Fibroblast of the aortic adventitia (primary cell): ENCODE measurements at places on chromosomes 5 and 9. TPM values are rescaled to one million over a fixed set of nuclear protein-coding genes. Genes with fewer than 3 reads are reported as not detected.

DNA sequence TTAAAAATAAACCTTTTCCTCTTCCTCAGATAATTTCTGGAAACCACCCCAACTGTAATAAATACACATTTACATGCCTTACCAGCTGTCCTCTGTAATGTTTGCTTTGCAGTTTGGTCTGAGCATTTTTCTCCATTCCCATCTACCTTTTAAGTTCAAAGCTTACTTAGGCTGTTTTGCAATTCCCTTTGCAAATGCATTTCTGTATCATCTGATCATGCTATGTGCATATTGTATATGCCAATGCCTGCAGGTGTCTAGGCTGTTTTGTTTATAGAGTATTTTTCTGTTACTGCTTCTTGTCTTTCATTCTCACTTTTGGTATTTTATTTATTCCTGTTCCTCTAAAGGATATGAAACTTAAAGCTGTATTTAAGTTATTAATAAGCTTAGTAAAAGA, 86.3 kb downstream of the SLC44A1 start:
- DNase-seq: no peak

DNA sequence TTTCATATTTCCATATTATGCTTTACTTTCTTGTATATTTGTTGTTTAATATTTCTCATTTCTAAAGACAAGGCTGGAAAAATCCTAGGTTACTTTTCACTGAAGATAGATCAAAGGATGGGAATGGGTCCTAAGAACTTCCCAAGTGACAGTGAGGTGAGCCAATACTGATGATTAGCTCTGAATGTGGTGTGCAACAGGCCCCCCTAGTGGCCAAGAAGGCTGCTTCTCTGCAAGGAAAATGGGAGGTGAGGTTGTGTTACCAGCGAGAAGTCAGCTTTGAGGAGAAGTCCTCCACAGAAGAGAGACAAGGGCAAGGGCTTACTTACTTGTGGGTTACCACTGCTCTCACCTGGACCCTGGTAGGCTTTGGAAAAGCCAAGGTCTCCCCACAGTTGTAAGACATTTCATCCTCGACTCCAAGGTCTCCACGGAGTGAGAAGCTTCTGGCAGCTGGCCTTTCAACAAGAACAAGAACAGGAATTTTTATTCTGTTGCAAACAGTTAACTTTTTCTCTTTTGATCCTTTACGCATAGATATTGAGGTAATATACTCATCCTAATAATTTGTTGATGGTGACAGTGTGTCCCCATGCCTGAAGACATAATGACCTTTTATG, 69.9 kb downstream of the MAMDC2 start:
- peak; percentile 76 for DNase-seq

The TMEM174 gene
- total RNA-seq: not detected in 2 replicates

The PCDHA3 gene
- 0.27 and 0.49 TPM in 2 replicates for total RNA-seq

The MTX3 gene
- total RNA-seq: 10.7 and 23.4 TPM in 2 replicates

DNA sequence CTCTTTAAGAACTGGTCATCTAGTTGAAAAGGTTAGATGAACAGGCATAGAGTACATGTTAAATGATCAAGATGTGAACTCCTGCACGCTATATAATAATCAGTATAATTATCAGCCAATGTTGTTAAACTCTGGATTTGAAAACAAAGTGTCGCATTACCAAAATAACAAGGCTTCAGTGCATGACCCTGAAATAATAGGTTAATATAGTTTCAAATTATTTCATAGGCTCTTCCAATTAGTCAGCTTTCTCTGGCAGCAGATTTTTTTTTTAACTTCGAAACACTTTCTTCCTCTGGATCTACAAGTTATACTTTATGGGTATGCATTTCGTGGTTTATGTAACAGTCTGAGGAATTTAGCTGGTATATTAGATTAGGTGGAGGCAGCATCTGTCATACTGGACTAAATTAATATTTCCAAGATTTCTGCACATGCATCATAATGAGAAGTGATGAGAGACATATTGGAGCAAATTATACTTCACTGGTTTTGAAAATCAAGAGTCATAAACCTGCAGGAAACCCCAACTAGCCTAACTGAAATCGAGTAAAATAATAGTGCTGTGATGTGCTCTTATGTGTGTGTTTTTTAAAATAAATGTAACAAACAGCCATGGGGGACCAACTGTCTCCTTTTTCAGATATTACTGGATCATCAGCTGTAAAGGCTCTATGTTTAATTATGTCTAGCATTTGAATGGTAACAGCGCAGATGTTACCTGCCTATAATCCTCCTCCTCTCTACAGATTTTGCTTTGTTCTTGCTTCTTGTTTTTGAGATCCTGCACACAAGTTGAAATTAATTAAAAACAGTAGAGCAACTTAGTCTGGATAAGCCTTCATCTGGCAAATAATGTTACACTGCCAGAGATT, 85.9 kb upstream of the CKMT2 start:
- no peak for DNase-seq

The SH2D3C gene
- total RNA-seq: 0.18 and 6.0 TPM in 2 replicates

DNA sequence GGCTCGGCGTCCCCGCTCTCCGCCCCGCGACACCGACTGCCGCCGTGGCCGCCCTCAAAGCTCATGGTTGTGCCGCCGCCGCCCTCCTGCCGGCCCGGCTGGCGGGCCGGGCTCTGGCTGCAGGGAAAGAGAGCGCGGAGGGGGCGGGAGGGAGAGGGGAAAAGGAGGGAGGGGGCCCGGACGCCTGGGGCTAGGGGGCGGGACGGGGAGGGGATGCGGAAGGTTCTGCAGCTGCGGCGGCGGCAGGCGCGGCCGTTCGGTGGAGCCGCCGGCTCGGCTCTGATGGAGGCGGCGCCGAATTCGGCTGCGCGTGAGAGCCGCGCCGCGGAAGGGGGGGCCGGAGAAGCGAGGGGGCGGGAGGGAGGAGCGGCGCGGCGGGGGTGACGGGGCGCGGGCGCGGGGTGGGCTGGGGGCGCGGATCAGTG, at the start of gene MARCHF11:
Gene MARCHF11 (minus strand): TSS at position 281 of the 425 bp plus-strand sequence. CDS start 216 bp downstream, at position 65.
- DNase-seq: no peak

The DRD1 gene
- 0.18 TPM in 1 of 2 replicates, not detected in the other for total RNA-seq

The DAB2IP gene
- 11.4 and 17.4 TPM in 2 replicates for total RNA-seq

GRCh38 chr9:21995006-21995665, 545 bp downstream of the CDKN2B-AS1 start:
- peak; percentile 77 for DNase-seq

The FOXD4L4 gene
- 0.09 TPM in 1 of 2 replicates, not detected in the other for total RNA-seq

GRCh38 chr5:76210946-76211345, 127.8 kb downstream of the SV2C start:
- no peak for DNase-seq

The SPINK5 gene
- total RNA-seq: not detected in 2 replicates

GRCh38 chr5:87526131-87526530, 113.4 kb upstream of the CCNH start:
- no peak for DNase-seq

- no peak for DNase-seq
Measured at GRCh38 chr9:86649913-86650312, 295.7 kb upstream of the TUT7 start.

The IL5 gene
- not detected in 2 replicates for total RNA-seq

The KIF4B gene
- not detected in 2 replicates for total RNA-seq

DNA sequence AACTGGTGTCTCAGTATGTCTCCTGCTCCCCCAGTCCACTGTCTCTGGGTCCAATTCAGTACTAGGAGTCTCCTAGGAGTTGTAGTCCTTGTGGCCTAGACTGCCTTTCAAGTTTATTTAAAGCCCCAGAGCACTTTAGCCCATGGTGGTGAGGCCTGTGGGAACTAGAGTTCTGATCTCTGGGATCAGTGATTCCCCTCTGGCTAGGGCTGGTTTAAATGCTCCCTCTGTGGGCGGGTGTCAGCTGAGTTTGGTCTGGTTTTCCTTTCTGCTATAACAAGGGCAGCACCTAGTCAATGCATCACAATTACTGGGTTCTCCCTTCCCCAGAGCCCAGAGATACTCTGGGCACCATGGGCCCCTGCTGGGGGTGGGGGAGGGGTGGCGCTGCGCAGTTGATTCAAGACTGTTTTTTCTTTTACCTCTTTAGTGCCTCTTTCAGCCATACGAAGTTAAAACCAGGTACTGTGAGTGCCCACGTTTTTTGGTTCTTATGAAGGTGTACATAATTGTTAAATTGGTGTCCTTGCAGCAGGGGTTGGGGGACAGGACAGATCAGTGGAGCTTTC, 9.3 kb upstream of the SLC36A3 start:
- no peak for DNase-seq

- DNase-seq: peak; percentile 63
Measured at GRCh38 chr5:147949711-147950573, 43.6 kb upstream of the C5orf46 start.

GRCh38 chr9:121561385-121562222, 62.0 kb upstream of the GGTA1 start:
- no peak for DNase-seq

DNA sequence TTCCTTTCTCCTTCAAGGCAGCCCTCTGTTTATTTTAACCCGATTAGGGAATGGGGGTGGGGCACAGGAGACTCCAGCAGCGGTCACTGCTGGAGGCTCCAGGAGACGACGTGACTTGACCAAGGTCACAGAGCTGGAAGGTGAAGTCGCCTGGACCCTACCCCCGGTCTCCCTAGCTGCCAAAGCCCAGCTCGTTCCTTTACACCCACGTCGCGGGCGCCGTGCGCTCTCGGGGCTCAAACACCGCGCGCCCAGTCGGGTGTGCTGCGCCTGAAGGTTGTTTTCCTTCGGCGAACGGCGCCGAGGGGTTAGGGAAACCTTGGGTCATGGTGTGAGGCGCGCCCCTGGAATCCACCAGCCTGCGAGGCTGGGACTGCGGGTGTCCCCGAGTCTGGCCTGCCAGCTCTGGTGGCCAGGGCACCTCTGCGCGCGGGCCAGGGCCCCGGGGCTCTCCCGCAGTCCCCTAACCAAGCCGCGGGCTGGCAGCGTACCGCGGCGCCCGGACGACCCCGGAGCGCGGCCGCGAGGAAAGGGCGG, 747 bp upstream of the UNC5A start:
- no peak for DNase-seq

GRCh38 chr5:154779105-154779504, 23.9 kb downstream of the LARP1 start:
- peak; percentile 74 for DNase-seq

The WDR31 gene
- 0.33 and 2.4 TPM in 2 replicates for total RNA-seq

DNA sequence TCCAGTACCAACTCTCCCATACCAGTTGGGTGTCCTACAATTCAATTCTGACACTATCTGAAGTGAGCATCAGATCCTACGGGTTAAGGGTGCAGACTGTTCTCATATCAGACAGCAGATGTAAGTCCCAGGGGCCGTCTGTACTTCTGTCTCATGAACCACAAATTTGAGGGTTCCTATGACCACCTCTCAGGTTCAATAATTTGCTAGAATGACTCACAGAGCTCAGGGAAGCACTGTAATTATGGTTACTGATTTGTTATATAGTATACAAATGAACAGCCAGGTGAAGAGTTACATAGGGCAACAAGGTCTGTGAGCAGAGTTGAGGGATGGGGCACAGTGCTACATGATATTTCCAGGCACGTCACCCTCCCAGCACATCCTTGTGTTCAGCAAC, 499.1 kb downstream of the DMAC1 start:
- no peak for DNase-seq

DNA sequence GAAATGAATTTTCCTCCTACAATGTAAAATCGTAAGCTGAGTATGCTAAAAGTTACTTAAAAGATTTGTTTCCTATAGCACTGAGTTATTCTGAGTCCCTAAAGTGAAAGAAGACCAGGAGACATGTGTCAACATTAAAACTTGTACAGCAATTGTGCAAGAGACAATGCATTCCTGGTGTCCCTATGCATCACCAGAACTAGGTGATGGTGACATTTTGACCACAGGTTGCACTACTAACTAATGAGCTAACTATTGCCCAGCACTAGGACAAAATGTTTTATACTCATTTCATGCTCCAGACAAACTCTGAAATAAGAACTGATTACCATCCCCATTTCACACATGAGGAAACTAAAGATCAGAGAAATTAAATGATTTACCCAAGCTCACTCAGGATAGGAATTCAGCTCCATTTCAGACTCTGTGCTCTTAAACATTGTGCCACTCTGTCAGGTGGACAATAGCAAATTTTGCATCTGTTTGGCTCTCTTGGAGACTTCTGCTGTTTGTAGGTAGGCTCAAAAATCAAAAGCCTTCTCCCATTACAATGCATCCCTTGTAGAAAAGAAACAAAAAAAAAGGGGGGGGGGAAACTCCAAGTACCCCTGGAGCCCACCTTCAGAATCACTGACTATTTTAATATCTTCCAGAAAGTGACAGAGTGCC, 269.2 kb downstream of the ACTL7B start:
- DNase-seq: no peak

- no peak for DNase-seq
Measured at GRCh38 chr5:139131921-139132432, 66.2 kb downstream of the SIL1 start.

- DNase-seq: peak; percentile 21
Measured at GRCh38 chr5:143023411-143024096, 253.4 kb downstream of the ARHGAP26 start.

DNA sequence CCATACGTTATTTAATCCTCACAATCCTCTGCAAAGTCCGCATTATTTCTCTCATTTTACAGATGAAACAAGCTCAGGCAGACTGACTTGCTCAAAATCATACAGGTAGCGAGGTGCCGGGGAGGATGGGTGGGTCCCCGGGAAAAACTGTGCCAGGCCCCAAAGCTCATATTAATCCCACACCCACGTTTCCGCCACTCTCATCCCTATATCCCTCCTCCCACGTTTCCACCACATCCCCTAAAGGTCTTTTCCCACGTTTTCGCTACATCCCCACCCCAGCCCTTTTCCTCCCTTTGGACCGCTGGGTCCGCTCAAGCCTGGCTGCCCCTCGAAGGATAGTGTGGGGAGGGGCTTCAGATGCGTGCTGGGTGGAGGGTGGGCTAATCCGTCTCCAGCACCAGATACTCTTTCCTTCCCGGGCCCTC, 434 bp upstream of the FSD1L start:
- no peak for DNase-seq

DNA sequence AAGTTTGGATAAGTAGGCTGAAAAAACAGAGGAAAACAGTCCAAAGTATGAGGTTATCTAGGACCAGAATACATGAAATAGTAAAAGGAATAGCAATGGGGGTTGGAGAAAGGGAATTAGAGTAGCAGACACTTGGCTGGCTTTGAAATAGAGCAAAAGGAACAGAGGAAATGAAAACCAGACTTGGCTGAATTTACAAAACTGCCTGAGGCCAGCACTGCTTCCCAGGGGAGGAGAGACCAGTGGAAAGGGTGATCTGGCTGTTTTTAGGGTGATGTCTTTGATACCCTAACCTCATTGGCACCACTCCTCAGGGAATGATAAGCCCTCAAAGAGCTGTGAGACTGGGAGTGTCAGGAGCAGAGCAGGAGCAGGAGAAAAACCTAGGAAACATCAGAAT, 413.4 kb upstream of the SLC30A5 start:
- peak; percentile 59 for DNase-seq

GRCh38 chr5:118919016-118919415, 69.3 kb downstream of the DTWD2 start:
- no peak for DNase-seq

The KIAA1958 gene
- 1.4 and 2.9 TPM in 2 replicates for total RNA-seq

The SH3GL2 gene
- total RNA-seq: 0.18 TPM in 1 of 2 replicates, not detected in the other

DNA sequence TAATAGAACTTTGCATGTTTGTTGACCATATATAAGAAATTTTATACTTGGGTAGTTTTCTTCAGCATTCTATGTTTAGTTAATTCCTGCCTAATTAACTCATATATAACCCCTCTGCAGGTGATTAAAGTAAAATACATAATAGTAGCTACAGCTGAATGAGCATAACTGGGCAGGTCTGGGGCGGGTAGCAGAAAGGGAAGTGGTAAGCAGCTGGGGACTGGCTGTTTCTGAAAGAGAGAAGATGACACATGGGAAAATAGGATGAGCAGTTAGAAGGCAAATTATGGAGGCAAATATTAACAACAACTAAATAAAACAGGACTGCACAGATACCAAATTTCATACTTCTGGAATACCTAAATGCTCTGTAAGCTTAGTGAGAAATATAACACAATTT, 128.1 kb downstream of the CPLANE1 start:
- no peak for DNase-seq

The SPINK6 gene
- not detected in 2 replicates for total RNA-seq

The FIBCD1 gene
- total RNA-seq: 0.27 TPM in 1 of 2 replicates, not detected in the other
